Activated CD4-positive, alpha-beta T cell treated with anti-CD3 and anti-CD28 coated beads, Interleukin-2, Interleukin-4, amounts not matched to agents 100 ng/mL and 50 ng/mL, durations not matched to agents 16 hours and 8 hours (primary cell): ENCODE measurements at places on chromosomes 4 and X.
A peak's percentile ranks its signal among the peaks of the same experiment; 100 is the strongest.

- no peak for DNase-seq
Observed at GRCh38 chr4:158410272-158410671, 111.4 kb upstream of the RXFP1 start.

GRCh38 chrX:151974336-151975227 lies at the start of gene GABRE:
Gene GABRE, minus strand, starts transcription at chrX:151974676. Its CDS starts 51 bp downstream, at chrX:151974625.
- no peak for DNase-seq

DNA sequence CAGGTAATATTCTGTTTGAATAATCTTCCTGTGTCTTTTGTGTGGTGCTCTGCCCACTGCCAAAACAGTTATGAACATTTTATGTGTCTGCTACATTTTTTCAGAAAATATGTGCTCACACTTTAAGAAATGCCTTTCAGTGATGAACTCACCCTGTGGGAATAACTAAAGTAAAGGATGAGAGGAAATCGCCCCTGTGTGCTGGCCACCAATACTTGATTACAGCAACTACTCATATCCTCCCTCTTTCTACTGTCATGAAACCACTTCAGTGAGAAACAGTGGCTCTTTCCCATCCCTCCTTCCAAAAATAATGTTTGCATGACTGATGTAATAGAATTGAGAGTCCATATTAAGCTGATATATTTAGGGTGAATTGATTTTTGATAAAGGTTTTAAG lies 900.9 kb downstream of the RAB28 start:
- no peak for DNase-seq

DNA sequence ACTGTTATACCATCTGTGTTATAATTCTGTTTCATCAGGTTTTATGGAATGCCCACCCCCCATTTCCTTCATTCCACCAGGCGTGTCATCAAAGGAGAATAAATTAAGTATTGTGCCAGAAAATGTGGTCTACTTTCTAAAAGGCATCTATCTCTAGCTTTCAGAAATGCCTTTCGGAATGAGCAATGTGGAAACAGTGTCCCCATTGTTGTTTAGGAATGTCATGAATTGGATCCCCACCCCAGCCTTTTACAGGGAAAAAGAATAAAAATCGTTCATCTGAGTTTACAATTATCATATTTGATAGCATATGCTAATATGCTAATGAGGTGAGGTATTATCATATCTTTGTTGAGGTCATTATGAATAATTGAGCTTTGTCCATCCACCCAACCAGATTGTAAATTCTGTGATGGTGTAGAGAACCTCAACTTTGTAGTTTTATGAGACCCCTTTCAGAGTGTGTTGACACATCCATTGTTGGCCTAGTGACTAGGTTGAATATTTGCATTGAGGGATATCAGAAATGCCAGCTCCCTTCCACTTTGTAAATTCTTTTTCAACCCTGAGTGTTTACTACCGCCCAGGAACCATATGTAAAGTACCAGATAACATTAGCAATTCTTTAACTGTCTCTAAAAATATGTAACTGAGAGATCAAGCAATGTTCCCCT lies 56.2 kb upstream of the CCDC160 start:
- no peak for DNase-seq

DNA sequence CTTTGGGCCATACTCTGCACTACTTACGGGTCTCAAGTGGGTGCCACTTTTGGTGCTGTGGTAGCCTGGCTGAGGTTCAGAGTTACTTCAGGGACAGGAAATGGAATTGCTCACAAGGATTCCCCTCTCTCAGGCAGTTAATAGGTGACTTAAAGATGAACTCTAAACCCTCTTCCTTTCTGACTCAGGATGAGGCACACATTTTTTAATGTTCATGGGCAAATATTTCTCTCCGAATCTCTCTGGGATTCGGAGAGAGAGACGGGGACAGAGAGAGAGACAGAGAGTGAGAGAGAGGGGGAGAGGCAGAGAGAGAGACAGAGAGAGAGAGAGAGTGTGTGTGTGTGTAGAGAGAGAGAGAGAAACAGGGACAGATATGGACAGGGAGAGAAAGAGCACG lies 79.8 kb downstream of the NYX start:
- DNase-seq, result peak; percentile 12

DNA sequence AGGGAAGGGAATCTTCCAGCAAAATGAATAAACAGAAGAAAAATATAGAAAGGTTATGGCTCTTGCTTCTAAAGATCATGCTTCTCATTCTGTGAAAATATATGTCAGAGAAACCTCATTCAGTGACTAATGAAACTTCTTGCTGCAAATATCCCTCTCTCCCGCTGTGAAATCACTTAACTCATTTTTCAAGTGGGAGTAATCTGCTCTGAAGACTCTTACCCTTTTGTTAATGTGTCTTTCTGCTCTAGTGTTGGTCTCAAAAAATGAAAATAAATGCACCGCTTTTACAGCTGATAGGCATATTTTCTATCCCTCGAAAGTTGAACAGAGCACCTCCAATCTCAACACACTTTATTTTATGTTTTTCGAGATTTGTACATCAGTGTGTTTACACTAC lies 252.3 kb downstream of the NLGN4X start:
- no peak for DNase-seq

GRCh38 chrX:20333672-20334071 lies 67.0 kb upstream of the RPS6KA3 start:
- no peak for DNase-seq

DNA sequence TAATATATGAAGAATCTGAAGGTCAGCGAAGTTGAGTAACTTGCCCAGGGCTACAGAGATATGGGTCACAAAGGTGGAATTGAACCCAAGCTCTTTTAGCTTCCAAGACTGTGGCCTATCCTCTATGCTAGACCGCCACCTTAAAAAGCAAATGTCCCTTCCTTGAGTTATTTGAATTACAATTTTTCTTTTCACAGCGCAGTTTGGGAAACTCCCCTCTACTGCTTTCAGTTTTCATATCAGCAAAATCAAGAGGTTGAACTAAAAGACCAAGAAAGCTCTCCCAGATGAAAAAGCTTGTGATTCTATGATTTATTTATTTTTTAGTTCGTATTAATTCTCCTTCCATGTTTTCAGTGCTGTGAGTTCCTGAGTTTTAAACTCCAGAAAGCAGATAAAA lies 174.5 kb upstream of the C1QTNF7 start:
- DNase-seq, result no peak

DNA sequence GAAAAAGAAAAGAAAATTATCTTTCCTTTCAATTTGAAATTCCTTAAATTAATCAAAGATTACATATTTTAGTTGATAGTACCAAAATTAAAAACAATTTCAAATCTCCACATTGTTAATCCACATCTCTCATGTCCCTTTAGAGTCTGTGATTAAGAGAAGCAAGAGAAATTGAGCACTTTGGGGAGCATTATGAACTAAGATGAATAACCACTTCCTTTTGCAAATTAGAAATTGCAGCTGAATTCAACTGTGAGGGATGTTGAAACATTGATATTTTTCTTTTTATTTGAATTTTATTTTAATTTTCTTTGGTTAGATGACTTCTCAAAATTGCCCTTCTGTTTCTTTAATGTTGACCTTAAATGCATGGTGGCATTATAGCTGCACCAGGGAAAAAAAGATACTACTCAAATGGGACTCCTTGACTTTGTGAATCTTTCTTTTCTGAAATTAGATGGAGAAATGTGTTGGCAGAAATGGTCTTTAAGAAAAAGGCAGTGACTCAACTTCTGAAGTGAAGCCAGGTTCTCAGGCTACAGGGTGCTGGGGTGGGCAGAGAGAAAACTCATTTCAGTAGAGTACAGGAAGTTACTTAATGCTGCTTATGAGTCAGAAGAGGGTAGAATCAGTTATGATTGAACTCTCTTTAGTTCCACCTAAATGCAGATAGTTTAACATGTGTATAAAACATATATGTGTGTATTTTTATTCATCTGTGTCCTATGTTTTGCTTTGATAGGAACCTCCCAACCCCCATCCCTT lies 92.0 kb upstream of the TNIP3 start:
- DNase-seq, result peak; percentile 93

DNA sequence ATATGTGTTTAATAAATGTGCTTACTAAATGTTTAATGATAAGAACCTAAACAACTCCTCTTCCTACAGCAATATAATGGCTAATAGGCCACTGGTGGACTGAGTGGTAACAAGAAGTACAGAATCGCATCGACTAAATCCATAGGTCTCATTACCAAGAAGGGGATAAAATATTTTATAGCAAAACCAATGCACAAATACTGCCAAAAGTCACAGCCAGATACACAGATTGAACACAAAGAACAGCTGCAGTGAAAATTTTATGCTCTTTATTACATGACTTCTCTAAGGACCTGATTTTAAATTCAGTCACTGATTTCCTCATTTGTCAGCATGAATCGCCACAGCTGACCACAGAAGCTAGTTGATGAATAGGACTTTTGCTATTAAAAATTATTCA lies 285.4 kb downstream of the DHX15 start:
- DNase-seq, result no peak

DNA sequence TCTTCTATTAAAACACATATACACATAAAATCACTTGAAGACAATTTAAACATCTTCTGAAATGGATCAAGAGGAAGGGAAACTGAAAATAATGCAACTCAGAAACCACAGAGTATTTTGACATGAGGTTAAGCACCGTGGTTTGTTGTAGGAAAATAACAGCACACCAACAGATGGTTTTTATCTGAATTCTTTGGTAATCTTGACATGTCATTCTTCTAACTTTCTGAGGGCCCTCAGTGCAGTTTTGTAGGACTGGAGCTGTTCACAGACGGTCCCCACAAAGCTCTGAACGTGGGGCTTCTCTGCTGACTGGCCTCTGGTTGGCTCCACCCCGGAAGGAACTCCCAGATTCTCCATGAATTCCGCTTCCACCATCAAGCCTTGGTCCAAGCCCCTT lies 16.0 kb upstream of the TLR8 start:
- no peak for DNase-seq

DNA sequence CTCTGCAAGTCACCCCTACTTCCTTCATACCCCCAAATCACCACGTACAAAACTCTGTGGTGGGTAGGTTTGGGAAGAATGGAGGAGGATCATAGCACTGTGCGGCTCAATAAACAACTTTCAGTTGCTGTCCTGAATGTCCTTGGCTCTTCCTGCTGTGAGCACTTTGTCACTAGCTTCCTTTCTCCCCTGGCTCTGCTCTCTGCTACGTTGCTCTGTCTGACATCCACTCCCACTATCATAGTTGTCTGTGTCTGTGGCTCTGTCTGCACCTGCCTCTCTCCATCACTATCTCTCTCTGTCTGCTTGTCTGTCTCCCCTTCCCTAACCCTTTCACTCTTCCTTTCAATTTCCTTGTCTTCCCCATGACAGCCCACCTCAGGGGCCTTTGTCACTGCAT lies 21.2 kb upstream of the SMPX start:
- DNase-seq, result no peak

GRCh38 chr4:174629265-174629664 lies 107.0 kb upstream of the HPGD start:
- peak; percentile 20 for DNase-seq

- no peak for DNase-seq
Observed at GRCh38 chr4:169033660-169034059, 23.6 kb upstream of the CBR4 start.

DNA sequence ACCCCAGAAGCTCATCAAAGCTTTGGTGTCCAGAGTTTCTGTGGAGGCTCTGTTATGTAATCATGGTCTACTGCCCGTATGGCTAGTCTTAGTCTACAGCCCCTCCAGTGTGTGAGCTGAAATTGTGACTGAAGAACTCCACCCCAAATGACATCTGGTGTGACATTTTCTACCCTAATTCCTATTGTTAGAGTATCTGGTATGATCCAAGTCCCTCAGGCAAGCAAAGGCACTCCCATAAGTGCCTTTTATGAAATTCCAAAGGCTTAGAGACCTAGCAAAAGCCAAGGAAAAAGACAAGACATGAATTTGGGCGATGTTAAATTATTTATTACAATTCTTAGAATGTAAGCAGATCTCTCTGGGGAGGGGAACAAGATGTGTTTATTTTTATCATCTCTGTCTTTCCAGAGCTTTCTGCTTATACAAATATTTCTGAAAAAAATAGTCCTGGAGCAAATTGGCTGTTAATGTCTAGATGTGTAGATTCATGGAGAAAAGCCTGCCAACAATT lies 417.4 kb downstream of the CCSER1 start:
- DNase-seq, result no peak

DNA sequence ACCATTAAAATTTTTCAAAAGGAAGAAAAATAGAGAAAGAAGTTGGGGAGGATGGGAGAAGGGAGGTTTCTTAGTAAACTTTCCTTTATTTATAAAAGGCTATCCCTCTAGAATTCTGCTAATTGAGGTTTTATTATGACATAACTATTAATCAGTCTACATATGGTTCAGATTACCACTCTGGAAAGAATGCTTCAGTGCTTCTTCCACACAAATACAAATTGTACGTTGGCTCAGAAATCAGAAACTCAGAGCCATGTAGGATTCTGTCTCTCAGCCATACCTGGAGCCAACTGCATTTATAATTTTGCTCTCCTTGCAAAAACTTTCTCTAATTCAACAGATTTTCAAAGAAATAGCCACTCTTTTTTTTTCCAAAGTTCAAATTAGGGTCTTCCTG lies 37.1 kb downstream of the SRPX start:
- DNase-seq, result no peak

- DNase-seq, result no peak
Observed at GRCh38 chrX:150326541-150327247, 36.4 kb upstream of the MAMLD1 start.

DNA sequence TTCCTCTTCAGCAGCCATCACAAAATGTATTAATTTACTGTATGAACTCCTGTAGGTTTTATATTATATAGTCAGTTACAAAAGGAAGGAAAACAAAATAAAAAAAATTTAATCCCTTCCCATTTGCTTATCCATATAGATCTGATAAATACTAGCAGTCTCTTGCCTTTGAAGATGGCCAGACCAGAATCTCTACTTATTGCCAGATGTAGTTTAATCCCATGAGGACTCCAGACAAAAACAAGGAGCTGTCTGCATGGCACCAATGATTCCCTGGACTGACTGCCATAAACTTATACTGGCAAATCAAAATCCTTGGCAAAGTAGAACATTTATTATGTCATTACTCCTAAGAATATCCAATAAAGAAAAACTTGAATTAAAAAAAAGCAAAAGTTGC lies 223.3 kb upstream of the MAB21L2 start:
- DNase-seq, result no peak

- no peak for DNase-seq
Observed at GRCh38 chrX:102723456-102723855, 2.9 kb downstream of the GPRASP3 start.

- no peak for DNase-seq
Observed at GRCh38 chr4:44425614-44426208, 22.9 kb downstream of the KCTD8 start.

GRCh38 chr4:8171984-8172924 lies 13.6 kb upstream of the ABLIM2 start:
- DNase-seq, result no peak

- DNase-seq, result no peak
Observed at GRCh38 chr4:48015678-48016077, 803 bp downstream of the CNGA1 start.

GRCh38 chr4:148842843-148843242 lies 400.6 kb upstream of the NR3C2 start:
- DNase-seq, result no peak

GRCh38 chr4:126895988-126896570 lies 736.7 kb upstream of the INTU start:
- no peak for DNase-seq

GRCh38 chrX:155169881-155170280 lies 46.4 kb upstream of the VBP1 start:
- DNase-seq, result no peak

- DNase-seq, result no peak
Observed at GRCh38 chrX:64195862-64196261, 9.6 kb downstream of the AMER1 start.
